Pulmonary artery endothelial cell (primary cell): ENCODE measurements at places on chromosomes 4 and X.

DNA sequence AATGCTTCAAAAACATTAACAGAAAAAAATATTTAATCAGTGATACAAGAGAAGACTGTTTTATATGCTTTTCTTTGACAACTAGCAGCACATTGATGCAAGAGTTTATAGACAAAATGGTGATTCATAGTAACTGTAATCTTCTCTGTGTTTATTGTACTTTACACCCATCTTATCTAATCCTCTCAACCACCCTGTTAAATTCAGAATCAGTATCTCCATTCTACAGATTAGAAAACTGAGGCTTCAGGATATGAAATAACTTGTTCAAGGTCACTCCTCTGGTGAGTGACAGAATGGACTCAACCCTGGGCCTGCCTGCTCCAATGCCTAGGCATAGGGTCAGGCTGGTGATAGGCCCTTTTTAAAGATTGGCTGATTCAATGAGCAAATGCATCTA, 26.1 kb upstream of the TMEM184C start:
- DNase-seq, result no peak

DNA sequence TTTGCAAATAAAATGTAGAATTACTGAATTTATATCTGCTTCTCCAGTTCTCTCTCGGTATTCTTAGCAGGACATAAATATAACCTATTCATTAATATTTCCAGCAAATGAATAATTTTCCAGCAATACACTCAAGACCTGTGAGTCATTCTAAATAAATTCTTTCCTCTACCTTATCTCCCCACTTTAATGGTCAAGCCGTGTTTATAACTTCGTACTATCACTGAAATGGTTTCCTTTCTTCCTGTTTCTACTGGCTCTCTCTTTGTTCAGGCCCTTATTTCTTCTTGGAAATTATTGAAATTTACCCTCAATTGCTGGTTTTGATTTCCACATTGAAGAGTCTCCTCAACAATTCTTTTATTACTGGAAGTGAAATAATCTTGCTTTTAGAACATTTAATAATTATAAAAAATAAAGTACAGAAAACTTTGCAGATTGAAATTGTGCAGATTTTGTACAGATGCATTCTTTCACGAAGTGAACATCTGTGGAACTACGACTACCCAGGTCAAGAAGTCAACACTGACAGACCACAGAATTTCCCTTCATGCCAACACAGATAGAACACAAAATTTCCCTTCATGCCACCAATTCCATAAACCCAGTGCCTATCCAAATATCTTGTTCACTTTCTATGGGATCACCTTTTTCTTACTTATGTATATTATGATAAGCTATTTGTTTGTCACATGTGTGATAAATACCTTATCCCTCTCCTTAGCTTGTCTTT, 205.7 kb downstream of the FAT4 start:
- DNase-seq, result peak; percentile 66

- DNase-seq, result peak; percentile 83
Measured at GRCh38 chrX:43703211-43703791, 47.2 kb downstream of the MAOA start.

DNA sequence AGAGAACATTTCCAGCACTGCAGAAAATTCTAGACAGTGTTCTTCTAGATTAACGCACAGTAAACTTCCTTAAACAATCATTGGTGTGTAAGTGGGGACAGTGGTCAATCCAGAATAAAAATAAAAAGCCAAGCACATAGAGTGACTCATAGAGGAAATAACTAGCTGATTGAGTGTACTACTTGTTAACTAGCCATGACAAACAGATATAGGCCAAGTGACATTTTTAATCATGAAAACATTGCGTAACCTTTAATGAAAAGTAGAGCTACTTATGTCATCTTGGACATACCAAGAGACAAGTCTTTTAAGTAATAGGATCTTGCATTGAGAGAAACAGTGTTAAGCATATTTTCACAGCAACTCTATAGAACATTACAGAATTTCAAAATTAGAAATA, 233.9 kb upstream of the MAB21L2 start:
- peak; percentile 43 for DNase-seq

GRCh38 chrX:22147214-22147613, 115.1 kb downstream of the PHEX start:
- no peak for DNase-seq

DNA sequence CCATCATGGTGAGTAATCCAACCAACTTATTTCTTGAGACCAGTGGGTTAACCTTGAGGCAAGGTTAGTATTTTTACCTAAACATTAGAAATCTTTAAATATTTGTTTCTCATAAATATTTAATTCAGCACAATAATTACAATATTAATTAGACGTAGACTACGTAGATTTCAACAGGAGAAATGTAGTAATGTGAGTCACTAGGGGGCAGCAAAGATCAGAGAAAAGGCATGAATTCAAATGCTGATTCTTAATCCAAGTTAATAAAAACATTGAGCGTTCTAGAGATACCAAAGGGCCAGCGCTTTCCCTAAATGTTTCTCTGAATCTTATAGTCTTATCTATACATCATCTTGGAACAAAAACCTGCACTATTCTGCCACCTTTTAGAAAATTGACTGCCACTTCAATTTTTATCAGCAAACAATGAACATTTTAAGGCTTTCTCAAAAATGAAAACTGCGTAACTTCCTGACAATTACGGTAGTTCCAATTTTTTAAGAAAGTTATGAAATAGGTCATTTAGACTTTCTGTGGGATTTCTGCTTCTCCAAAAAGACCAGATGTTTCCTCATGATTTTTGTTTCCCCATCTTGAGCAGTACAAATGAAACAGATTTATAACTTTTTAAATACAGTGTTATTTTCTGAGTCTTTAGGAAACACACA, 180.7 kb downstream of the GASK1B start:
- DNase-seq, result peak; percentile 48

DNA sequence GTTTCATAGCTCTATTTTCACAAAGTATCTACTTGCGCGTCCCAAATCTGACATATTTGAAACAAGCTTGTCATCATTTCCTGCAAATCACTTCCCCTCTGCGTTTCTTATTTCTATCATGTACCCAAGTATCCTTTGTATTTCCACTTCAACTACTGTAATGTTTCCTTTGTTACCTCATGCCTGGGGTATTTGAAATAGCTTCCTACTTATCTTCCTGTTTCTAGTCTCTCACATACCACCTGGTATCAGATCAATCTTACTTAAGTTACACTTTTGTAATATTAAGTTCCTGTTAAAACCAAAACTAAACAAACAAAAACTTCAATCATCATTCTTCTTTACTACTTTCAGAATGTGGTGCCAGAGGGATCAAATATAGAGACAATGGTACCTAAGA, 93.6 kb upstream of the SMAD1 start:
- DNase-seq, result peak; percentile 73

GRCh38 chrX:23435108-23435507, 100.5 kb downstream of the PTCHD1 start:
- no peak for DNase-seq

- peak; percentile 88 for DNase-seq
Measured at GRCh38 chr4:15920723-15921591, 17.6 kb downstream of the FGFBP1 start.

- no peak for DNase-seq
Measured at GRCh38 chrX:28997706-28998463, 410.6 kb downstream of the IL1RAPL1 start.

- DNase-seq, result no peak
Measured at GRCh38 chr4:86235549-86235948, 124.3 kb downstream of the MAPK10 start.

DNA sequence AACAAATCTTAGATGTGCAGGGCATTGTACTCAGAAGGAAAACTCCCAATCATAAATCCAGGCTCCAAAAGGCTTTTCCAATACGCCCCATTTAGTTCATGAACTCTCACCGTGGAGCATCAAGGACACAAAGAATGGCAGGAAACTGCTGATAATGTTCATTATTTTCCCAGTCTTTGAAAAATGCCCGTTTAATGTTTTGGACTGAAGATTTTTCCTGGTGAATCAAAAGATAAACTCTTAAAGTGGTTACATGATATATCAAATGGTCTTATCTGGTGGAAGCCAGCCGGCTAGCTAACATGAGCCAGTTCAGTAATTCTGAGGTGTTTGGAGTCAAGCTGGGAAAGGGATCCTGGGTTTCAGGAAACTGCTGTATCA, 62.1 kb upstream of the AP1S2 start:
- DNase-seq, result peak; percentile 4

DNA sequence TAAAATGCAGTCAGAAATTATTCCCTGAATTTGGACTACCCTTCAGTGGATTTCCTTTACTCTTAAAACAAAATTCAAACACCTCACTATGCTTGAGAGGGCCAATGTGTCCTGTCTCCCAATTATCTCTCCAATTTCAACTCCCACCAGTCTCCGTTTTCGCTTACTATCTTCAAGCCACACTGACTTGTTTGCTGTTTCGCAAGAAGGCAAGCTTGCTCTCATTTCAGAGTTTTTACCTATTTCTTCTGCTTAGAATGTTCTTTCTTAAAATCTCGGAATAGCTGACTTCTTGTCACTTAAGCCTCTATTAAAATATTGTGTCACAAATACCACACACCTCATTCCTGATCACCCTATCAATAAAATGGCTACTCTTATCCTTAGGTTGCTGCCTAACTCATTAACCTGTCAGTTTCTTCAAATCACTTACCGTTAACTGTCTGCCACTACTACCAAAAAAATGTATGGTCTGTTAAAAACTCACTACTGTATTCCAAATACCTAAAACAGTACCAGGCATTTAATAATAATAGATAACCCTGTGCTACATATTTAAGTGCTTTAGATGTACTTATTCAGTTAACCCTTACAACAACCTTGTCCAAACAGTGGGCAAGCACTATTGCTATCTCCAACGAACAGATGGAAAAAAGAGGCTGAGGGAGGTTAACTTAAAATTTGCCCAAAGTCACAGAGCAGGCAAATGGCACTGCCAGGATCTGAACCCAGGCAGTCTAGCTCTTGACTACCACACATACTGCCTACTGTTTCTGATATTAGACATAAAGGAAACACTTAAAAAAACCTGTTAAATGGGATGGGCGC, 2.9 kb downstream of the UBA6 start:
- DNase-seq, result no peak

DNA sequence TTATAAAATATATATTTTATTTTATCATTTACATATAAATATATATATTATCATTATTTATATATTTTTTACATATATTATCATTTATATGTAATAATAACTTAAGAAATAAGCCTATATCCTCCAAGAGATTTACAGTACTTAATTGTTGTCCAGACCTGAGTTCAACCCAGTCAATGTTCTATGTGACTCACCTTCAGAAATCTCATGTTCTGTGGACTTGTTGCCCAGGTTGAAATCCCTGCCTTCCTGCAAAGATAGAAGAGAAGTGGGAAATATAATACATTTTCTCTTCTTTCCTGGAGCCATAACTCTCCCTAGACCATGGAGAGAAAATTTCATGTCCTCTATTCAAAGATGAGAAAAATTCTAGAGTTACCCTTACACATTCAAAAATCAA, 247.3 kb downstream of the PARM1 start:
- no peak for DNase-seq

- DNase-seq, result no peak
Measured at GRCh38 chr4:173325007-173325736, 9.0 kb downstream of the HMGB2 start.

GRCh38 chrX:67619253-67619652, 75.4 kb downstream of the AR start:
- DNase-seq, result peak; percentile 27

- DNase-seq, result no peak
Measured at GRCh38 chr4:44161756-44162155, 286.9 kb downstream of the KCTD8 start.

GRCh38 chr4:27123769-27124124, 263.1 kb downstream of the STIM2 start:
- DNase-seq, result no peak

- no peak for DNase-seq
Measured at GRCh38 chr4:168853770-168854169, 156.3 kb downstream of the CBR4 start.

DNA sequence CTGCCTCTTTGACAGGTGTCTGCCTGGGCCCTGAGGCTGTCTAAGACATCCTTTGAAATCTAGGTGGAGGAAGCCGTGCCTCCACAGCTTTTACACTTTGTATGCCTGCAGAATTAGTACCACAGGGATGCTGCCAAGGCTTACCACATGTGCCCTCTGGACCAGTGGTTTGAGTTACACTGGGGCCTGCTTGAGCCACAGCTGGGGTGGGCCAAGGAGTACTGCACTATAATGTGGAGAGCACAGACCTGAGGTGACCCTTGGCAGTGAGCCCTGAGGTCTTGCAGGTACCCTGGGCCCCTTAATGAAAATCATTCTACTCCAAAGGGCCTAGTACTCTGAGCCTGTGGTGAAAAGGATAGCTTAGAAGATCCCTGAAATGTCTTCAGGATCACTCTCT, 27.2 kb upstream of the IRS4 start:
- DNase-seq, result no peak

DNA sequence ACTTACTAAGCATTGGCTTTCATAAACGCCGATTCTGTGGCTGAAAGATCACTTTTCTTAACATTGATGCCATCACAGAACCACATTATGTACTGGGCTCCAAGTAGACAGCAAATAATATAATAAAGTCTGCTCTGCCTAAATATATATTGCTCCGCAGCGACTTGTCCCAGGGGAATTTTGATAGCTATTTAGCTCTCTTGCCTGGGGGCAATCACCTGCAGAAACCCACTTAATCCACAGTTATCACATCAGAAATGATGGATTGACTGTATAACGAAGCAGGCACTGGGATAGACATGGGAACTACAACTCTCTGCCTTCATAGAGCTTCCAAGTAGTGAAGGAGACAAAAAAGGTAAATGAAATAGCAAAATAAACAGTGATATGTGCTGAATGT, 48.0 kb upstream of the MYOZ2 start:
- DNase-seq, result no peak

- DNase-seq, result no peak
Measured at GRCh38 chr4:130675266-130675665, 1579.3 kb downstream of the C4orf33 start.

DNA sequence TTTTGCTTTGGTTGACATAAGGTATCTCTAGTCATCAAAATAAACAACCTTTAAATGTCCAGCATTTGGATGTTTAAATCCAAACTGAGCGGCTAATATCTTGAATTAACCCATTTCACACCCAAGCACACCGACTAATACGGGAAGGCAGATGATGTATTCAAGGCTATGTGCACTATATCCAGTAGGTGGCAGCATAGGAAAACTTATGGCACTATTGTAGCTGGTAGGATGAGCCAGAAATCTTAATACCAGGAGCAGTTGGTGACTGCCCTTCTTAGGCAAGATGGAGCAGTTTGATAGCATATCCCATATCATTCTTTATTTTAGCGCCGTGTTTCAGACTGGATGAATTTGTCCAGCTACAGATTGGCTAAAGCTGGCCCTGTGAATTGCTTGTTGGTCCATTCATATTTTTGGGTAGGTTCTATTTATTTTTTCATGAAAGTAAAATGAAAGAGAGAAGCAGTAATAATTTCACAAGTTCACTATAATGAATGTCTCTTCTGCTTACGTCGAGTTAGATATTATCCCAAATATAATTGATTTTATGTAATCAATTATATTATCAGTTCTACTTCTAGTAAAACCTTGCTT, 24.4 kb downstream of the UCHL1 start:
- DNase-seq, result peak; percentile 51
